ENCODE measurements at places on chromosomes 11 and 22. TPM values are rescaled to one million over a fixed set of nuclear protein-coding genes. Genes with fewer than 3 reads are reported as not detected.
A peak's percentile ranks its signal among the peaks of the same experiment; 100 is the strongest.

GRCh38 chr11:29957431-29957830 is 59.4 kb downstream of the KCNA4 start:
- no peak for DNase-seq

DNA sequence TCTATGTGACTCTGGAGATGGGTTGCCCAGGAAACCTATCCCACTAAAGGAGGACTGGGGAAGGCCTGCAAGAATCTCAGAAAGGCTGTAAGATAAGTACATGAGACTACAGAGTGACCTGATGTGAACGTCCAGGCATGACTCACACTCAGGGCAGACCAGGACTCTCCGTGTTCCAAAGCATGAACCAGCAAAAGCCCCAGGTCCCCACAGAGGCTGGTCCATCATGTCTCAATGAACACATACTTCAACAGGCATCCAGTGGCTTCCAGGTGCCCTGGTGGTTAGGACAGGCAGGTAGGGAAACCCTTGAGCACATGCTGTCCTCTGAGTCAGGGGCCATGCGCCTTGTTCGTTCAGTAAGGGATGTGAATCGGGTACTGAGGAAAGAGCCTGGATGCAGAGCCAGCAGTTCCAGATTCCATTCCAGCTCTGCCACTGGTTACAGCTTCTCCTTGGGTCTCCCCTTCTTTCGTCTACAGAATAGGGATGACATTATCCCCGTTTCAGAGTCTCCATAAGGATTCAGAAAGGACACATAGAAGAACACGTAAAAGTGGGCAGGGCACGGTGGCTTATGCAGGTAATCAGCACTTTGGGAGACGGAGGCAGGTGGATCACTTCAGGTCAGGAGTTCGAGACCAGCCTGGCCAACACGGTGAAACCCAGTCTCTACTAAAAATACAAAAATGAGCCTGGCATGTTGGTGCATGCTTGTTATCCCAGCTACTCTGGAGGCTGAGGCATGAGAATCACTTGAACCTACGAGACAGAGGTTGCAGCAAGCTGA is 129.0 kb upstream of the TEAD1 start:
- DNase-seq, result no peak

KDELR3 gene
- 73.5 TPM for total RNA-seq

DNA sequence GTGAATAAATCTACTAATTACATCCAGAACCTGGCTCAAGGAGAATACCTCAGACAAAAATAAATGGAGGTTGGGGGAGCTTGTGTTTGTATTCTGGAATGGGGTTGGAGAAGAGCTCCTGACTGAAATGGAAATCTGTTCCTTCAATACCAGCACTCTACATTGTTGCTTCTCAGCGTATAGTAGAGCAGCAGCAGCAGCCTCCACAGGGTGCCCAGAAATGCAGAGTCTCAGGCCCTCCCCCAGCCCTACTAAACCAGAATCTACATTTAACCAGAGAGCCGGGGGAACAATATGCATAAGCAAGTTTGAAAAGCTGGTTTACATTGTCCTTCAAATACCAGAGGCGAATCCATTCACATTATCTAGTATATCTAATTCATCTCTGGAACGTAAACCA is 474.8 kb downstream of the NTM start:
- DNase-seq, result no peak

DNA sequence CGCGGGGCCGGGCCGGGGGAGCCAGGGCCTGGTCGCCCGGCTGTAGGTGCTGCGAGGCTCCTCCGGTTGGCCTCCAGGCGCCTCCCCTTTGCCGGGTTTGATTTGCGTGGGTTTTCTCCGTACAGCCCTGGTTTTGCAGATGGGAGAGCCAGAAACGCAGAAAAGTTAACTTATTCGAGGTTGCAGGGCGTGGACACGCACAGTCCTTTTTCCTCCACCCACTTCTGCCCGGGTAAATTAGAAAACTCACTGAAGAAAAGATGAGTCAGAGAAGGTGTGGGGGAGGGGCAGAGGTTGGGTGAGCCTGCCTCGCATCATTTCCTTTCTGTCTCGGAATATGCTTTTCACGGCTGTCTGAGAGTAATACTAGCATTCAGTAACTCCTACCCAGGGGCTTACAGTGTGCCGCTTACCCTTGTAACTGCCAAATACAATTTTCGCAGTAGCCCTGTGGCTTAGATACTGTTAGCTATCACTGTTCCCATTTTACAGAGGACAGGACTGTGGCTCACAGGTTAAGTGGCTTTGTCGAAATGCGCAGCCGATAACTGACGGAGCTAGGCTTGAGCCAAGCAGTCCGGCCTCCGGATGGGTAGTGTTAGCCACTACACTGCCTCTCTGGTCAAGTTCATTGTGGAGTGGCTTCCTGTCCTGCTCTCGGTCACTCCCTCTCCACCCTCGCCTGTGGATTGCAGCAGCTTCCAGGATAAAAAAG is 812 bp downstream of the FADD start:
- DNase-seq, result peak; percentile 85

GRCh38 chr22:26139310-26139709 is 30.0 kb upstream of the SEZ6L start:
- DNase-seq, result no peak

- no peak for DNase-seq
Observed at GRCh38 chr22:45240810-45241631, at the start of gene KIAA0930. Gene KIAA0930 (minus strand): TSS chr22:45240894. CDS start chr22:45240703, 191 bp downstream.

GRCh38 chr11:15212876-15213275 is 98.2 kb downstream of the INSC start:
- no peak for DNase-seq
